ENCODE measurements at places on chromosomes 6 and 20.

DNA sequence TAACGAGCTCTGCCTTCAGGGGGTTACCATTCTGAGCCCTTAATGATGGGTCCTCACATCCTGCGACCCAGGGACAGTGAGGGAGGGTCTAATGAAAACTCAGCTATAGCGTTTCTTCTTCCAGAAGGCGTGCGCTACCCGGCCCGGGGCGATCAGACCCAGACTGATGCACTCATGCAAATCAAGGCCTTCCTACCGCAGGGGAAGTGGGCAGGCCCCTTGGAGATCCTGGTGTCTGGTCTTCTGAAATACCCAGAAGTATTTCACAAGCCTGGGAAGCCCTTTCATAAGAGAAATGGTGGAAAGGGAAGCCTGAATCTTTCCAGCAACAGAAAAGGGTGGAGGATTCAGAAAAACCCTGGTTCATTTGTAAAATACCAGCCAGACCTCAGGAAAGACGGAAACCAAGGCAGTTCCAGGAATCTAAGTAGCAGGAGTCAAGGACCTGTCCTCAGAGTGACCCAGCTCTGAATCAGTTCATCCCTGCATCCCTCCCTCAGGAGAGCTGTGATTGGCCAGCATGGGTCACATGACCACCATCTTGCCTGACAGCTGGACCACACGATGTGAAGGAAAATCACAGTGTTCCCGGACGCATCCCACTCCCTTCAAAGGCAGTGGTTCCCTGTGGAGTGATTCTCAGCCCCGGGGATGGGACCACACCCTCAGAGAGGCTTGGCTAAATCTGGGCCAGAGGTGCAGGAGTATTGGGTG, 12.7 kb downstream of the BFSP1 start:
- no peak for DNase-seq

- DNase-seq, result no peak
Measured at GRCh38 chr20:62104791-62105345, 17.4 kb upstream of the LSM14B start.

GRCh38 chr6:11890849-11891248, 112.2 kb upstream of the ADTRP start:
- no peak for DNase-seq

- DNase-seq, result no peak
Measured at GRCh38 chr6:111740506-111740905, 132.7 kb downstream of the FYN start.

GRCh38 chr6:54719633-54720032, 126.9 kb upstream of the FAM83B start:
- no peak for DNase-seq

DNA sequence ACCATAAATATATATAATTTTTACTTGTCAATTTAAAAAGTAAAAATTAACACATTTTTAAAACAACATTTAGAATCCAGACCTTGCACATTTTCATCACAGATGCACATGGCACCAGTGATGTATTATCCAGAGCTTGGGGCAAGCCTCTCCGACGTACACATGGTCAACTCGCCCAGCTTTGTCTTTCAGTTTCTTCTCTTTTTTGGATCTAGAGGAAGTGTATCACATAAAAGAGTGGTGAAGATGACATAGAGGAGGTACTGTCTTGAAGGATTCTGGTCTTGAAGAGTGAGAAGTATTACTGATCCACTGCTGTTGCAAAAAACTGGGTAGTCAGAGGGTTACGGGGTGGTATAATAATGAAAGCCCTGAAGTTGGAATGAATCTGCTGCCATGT, 46.9 kb upstream of the TAB2 start:
- DNase-seq, result no peak

DNA sequence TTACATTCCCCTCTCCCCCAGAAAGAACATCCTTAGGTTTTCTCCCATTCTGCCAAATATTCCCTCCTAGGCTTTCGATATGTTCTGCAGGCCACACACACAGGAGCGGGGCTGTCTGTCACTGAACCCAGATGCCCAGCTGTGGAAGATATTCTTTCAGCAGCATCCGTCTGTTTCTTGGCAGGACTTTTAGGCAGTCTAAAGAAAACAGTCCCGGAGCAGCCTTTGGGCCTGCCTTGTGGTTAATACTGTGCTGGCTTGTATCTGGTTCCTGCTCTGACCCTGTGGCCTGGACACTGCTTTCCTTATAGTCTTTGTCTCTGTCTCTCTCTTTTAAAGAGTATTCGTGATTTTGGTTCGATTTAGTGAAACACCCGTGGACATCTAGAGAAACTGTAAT, 94.6 kb upstream of the SUPT3H start:
- peak; percentile 38 for DNase-seq

DNA sequence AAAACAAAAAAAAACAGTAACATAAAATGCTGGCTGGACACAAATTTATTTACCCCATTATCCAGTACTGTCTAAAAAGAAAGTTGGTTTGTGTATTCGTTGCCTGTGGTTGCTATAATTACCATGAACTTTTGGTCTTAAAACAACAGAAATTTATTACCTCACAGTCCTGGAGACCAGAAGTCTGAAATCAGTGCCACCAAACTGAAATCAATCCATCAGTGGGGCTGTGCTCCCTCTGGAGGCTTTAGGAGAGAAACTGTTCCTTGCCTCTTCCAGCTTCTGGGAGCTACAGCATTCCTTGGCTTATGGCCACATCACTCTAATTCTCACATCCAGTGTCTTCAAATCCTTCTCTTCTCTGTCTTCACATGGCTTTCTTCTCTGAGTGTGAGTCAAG, 79.4 kb downstream of the SNX5 start:
- no peak for DNase-seq

DNA sequence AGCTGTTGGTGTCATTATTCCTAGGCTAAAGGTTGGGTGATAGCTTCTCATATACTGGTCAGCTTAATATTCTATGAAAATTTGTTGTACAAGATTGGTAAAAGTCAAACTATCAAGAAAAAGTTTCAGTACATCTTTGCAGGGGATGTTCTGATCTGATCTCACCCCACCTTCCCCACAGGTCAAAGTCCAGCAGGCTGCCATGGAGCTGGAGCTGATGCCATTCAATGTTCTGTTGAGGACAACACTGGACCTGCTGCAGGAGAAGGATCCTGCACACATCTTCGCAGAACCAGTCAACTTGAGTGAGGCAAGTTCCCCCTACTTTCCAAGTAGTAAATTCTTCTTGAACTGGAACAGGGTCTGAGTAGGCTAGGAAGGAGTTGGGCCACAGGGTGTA, 13.1 kb downstream of the BRPF3 start:
- DNase-seq, result no peak
